ENCODE measurements at places on chromosomes 11 and 22.
A peak's percentile ranks its signal among the peaks of the same experiment; 100 is the strongest.

- no peak overlapping the region for H3K27ac ChIP-seq
- no peaks in the 10 kb centered on the region for H3K27me3 ChIP-seq
- H3K36me3 ChIP-seq: peaks cover 20% of the 10 kb centered on the region
These were observed 33.4 kb downstream of the KCNQ1OT1 start for GRCh38 chr11:2666401-2666741.

GRCh38 chr22:38219632-38220031, 17.8 kb downstream of the MAFF start:
- H3K27ac ChIP-seq: peak overlapping the region; percentile 49
- peak; percentile 64 for DNase-seq
- peaks cover 9% of the 10 kb centered on the region for H3K4me1 ChIP-seq

DNA sequence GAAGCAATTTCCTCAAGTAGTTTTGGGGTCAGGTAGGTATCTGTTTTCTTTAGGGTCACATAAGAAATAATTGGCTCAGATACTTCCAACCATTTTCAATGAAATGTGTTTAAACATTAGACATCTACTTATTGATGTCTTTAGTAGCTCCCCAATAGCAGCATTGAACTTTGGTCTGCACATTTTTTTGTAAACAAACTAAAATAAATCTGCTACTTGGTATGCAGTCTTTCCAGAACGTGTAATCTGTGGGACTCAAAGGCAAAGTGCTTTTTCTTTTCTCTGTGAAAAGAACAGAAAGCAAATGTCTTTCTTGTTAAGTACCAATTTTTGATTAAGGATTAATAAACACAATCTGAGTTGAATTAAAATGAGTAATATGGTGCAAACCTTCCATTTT, 13.6 kb downstream of the SLC22A25 start:
- no peak overlapping the region for H3K4me3 ChIP-seq
- H3K27me3 ChIP-seq: no peaks in the 10 kb centered on the region
- no peak overlapping the region for H3K27ac ChIP-seq
- H3K4me1 ChIP-seq: no peaks in the 10 kb centered on the region
- no peaks in the 10 kb centered on the region for H3K36me3 ChIP-seq

DNA sequence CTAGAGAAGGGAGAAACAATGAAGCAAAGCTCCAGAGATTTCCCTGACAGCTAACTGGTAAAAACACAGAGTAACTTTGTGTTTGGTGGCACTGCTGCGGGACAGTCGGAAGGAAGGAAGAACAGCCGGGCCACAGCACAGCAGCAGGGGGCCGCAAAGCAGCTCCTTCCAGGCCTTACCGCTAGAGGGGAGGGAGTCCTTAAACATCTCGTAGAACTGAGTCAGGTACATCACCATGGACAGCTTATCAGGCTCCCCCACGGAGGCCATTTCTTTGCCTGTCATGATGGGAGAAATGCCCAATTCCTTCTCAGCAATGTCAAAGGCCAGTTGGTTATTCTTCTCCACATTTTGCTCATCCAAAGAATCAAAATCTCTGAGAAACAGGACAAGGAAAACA, 114.6 kb upstream of the BID start:
- no peaks in the 10 kb centered on the region for H3K4me1 ChIP-seq
- peaks cover 60% of the 10 kb centered on the region for H3K36me3 ChIP-seq
- H3K27ac ChIP-seq: no peak overlapping the region

DNA sequence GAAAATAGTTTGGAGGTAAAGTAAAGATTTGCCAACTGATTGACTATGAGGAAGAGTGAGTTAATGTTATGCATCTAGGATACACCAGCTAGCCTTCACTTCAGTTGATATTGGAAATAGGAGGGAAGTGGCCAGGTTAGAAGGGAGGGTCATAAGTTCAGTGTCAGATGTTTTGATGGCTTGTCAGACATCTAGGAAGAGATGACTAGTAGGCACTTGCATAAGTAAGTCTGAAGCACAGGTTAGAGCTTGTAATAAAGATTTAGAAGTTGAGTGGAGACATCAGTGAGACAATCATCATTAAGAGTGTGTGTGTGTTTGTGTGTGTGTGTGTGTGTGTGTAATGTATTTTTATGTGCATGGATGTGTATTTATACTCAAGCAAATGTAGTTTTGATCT, 146.1 kb downstream of the OR4C45 start:
- H3K27me3 ChIP-seq: no peaks in the 10 kb centered on the region
- DNase-seq: no peak
- H3K4me1 ChIP-seq: no peaks in the 10 kb centered on the region

- H3K4me1 ChIP-seq: no peaks in the 10 kb centered on the region
- peaks cover 4% of the 10 kb centered on the region for H3K36me3 ChIP-seq
- H3K27me3 ChIP-seq: no peaks in the 10 kb centered on the region
- H3K27ac ChIP-seq: peak overlapping the region; percentile 38
- DNase-seq: peak; percentile 95
- H3K4me3 ChIP-seq: no peak overlapping the region
These were observed 921 bp downstream of the TESMIN start for GRCh38 chr11:68750195-68751003.

DNA sequence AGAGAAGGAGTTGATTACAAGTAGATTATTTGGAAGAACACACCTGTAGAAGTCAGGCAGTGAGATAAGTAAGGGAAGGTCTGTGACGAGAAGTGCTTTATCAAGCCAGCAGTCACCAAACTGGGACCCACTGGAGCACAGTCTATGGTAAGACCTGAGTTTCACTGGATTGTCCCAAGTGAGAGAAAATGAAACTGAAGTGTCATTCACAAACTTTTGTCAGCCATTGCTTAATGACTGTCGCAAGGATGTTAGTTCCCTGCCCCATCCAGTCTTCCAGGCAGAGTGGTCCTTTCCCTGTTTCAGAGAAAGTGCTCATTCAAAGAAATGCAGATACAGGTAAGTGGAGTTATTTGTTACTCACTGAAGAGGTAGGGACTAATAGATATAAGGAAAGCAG, 728.0 kb upstream of the TENM4 start:
- no peaks in the 10 kb centered on the region for H3K27me3 ChIP-seq
- no peaks in the 10 kb centered on the region for H3K36me3 ChIP-seq
- no peaks in the 10 kb centered on the region for H3K4me1 ChIP-seq

- no peaks in the 10 kb centered on the region for H3K27me3 ChIP-seq
- H3K4me3 ChIP-seq: no peak overlapping the region
- H3K4me1 ChIP-seq: no peaks in the 10 kb centered on the region
- H3K27ac ChIP-seq: no peak overlapping the region
These were observed 24.1 kb upstream of the MICAL3 start for GRCh38 chr22:18048441-18048898.

GRCh38 chr11:69027704-69028372, 14.8 kb upstream of the MRGPRF start:
- H3K27ac ChIP-seq: no peak overlapping the region
- H3K36me3 ChIP-seq: no peaks in the 10 kb centered on the region
- DNase-seq: no peak
- H3K4me1 ChIP-seq: no peaks in the 10 kb centered on the region

- no peaks in the 10 kb centered on the region for H3K4me1 ChIP-seq
- H3K4me3 ChIP-seq: no peak overlapping the region
- no peaks in the 10 kb centered on the region for H3K36me3 ChIP-seq
- no peak overlapping the region for H3K27ac ChIP-seq
- H3K27me3 ChIP-seq: no peaks in the 10 kb centered on the region
These were observed 1456.5 kb downstream of the TBC1D22A start for GRCh38 chr22:48218889-48219420.

DNA sequence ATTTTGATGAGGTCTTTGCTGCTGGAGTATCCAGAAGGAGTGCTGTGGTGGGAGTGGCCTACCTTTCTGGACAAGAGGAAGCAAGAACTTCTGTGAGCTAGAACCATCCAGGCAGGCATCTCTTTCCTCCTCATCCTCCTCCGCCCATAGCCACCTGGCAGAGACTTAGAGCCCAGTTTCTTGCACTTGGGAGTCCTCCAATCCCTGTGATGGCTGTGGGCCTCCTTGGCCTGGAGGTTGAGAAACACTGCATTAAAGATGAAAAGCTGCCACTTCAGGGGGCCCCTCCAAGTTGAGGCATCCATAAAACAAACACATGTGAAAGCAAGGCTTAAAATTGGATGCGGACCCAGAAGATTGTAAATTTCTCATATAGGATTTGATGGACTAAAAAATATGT, 110.3 kb downstream of the ZBTB16 start:
- H3K4me3 ChIP-seq: no peak overlapping the region
- DNase-seq: no peak
- H3K36me3 ChIP-seq: no peaks in the 10 kb centered on the region
- no peaks in the 10 kb centered on the region for H3K4me1 ChIP-seq
- no peaks in the 10 kb centered on the region for H3K27me3 ChIP-seq

- DNase-seq: peak; percentile 93
- no peaks in the 10 kb centered on the region for H3K27me3 ChIP-seq
- no peaks in the 10 kb centered on the region for H3K36me3 ChIP-seq
- no peak overlapping the region for H3K27ac ChIP-seq
These were observed 90.4 kb upstream of the PDGFD start for GRCh38 chr11:104254347-104254746.

- H3K27ac ChIP-seq: no peak overlapping the region
- no peak for DNase-seq
- peaks cover 4% of the 10 kb centered on the region for H3K4me1 ChIP-seq
- H3K36me3 ChIP-seq: no peaks in the 10 kb centered on the region
- no peaks in the 10 kb centered on the region for H3K27me3 ChIP-seq
These were observed 261.9 kb downstream of the DCDC1 start for GRCh38 chr11:31107649-31108048.

- no peaks in the 10 kb centered on the region for H3K36me3 ChIP-seq
- H3K27ac ChIP-seq: no peak overlapping the region
- no peak overlapping the region for H3K4me3 ChIP-seq
- H3K4me1 ChIP-seq: no peaks in the 10 kb centered on the region
- DNase-seq: peak; percentile 27
- H3K27me3 ChIP-seq: peaks cover 5% of the 10 kb centered on the region
These were observed 29.0 kb downstream of the SHANK3 start for GRCh38 chr22:50701428-50702154.

DNA sequence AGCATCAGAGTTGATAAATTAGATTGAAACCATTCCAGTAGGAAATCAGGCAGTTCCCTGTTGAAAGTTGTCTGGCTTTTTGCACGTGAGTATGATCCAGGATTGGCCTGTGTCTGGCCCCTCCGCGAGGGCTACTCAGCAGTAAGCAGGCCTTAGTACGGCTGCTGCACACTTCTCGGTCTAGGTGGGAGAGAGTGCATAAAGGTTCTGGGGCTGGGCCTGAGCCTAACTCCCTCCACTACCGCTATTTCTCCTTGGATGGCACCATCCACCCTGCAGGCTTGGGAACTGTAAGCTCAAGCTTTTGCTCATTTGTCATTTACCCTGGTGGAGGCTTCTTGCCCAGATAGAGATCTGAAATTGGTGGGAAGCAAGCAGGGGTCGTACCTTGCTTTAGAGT, 22.0 kb downstream of the TUB start:
- no peak overlapping the region for H3K4me3 ChIP-seq
- no peak for DNase-seq
- H3K27me3 ChIP-seq: no peaks in the 10 kb centered on the region

DNA sequence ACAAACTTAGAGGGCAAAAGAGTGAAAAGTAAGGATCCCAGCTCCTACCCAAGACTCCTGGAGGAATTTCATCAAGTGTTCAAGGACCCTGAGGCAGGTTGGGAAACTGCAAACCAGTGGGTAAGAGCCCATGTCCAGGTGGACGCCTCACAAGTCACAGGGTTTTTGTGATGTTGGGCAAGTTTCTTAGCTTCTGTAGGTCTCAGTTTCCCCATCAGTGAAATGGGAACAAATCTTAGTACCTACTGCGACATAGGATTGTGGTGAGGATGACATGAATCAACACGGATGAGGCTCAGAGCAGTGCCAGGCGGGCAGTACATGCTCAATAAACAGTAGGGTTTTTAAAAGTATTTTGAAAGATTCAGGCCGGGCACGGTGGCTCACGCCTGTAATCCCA, 17.3 kb upstream of the CDC42EP1 start:
- H3K4me3 ChIP-seq: no peak overlapping the region
- no peaks in the 10 kb centered on the region for H3K4me1 ChIP-seq
- no peaks in the 10 kb centered on the region for H3K27me3 ChIP-seq
- no peak overlapping the region for H3K27ac ChIP-seq
- H3K36me3 ChIP-seq: no peaks in the 10 kb centered on the region
- DNase-seq: no peak

DNA sequence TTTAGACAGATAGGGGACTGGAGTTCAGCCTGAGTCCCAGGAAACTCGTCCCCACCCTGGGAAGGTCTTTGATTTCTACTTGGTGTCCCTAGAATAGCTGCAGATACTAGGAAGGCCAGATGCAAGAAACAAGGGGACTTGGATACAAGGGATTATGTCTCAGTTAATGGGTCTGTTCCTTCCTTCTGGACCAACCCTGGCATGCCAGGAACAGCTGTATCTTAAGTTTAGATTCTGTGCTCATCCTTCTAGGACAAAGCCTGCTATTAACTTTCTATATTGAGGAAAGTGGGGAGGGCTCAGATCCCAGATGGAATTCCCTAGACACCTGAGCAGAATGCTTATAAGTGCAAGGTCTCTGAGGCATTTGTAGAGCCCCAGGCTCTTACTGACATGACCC, 3.9 kb upstream of the OR52M1 start:
- no peaks in the 10 kb centered on the region for H3K4me1 ChIP-seq
- DNase-seq: no peak
- no peak overlapping the region for H3K27ac ChIP-seq
- peaks cover 15% of the 10 kb centered on the region for H3K27me3 ChIP-seq
- no peaks in the 10 kb centered on the region for H3K36me3 ChIP-seq
- no peak overlapping the region for H3K4me3 ChIP-seq

- no peaks in the 10 kb centered on the region for H3K36me3 ChIP-seq
- no peaks in the 10 kb centered on the region for H3K4me1 ChIP-seq
- H3K27ac ChIP-seq: no peak overlapping the region
- no peaks in the 10 kb centered on the region for H3K27me3 ChIP-seq
- no peak overlapping the region for H3K4me3 ChIP-seq
- no peak for DNase-seq
These were observed 157.8 kb upstream of the GRK3 start for GRCh38 chr22:25406510-25407210.

DNA sequence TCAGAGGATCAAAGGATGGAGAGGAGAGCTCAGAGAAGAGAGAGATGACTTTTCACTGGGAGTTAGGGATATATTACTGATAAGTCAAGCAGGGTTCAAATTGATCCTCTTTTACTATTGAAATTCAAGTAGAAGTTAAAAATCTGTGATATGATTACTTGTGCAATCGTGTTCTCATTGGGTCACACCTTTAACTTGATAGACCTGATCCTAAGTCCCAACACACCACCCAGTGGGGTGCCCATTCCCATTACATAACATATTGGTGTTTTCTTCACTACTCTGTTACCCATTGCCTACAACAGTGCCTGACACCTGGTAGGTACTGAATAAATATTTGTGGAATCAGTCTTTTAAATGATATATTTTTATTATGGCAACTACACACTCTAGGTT, 66.4 kb upstream of the PICALM start:
- no peaks in the 10 kb centered on the region for H3K4me1 ChIP-seq
- DNase-seq: no peak
- no peaks in the 10 kb centered on the region for H3K36me3 ChIP-seq

GRCh38 chr11:69658626-69659450, 16.3 kb downstream of the LTO1 start:
- peaks cover 5% of the 10 kb centered on the region for H3K4me1 ChIP-seq
- H3K4me3 ChIP-seq: no peak overlapping the region
- peaks cover 1% of the 10 kb centered on the region for H3K36me3 ChIP-seq
- no peaks in the 10 kb centered on the region for H3K27me3 ChIP-seq

Data from endodermal cell (in vitro differentiated cells).